ENCODE measurements at places on chromosomes 3 and 15.

- no peak for DNase-seq
Measured at GRCh38 chr3:52404391-52404790, 40.5 kb downstream of the SEMA3G start.

GRCh38 chr3:49351521-49352011 is 6.6 kb downstream of the GPX1 start:
- DNase-seq: no peak

DNA sequence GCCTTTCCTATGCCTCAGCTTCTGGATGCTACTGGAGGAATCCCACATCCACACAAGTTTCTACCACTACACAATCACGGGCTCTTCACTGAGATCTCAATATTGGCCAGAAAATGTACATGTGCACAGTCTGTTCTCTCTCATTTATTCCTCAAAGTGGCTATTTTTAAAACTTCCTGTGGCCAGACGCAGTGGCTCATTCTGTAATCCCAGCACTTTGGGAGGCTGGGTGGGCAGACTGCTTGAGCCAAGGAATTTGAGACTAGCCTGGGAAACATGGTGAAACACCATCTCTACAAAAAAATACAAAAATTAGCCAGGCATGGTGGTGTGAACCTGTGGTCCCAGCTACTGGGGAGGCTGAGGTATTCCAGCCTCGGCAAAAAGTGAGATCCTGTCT is 91.4 kb upstream of the PRTG start:
- no peak for DNase-seq

DNA sequence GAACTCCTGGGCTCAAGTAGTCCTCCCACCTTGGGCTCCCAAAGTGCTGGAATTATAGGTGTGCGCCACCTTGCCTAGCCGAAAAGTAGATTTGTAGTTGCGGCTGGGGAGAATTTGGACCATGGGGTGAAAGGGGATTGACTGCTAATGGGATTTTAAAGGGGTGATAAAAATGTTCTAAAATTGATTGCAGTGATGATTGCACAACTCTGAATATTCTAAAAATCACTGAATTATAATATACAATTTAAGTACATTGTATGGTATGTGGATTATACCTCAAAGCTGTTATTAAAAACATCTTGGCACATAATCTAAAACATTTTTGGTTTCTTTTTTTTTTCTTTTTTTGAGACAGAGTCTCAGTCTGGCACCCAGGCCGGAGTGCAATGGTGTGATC is 3.9 kb downstream of the PRC1 start:
- no peak for DNase-seq

- DNase-seq: no peak
Measured at GRCh38 chr15:32657198-32657883, 15.8 kb downstream of the SCG5 start.

DNA sequence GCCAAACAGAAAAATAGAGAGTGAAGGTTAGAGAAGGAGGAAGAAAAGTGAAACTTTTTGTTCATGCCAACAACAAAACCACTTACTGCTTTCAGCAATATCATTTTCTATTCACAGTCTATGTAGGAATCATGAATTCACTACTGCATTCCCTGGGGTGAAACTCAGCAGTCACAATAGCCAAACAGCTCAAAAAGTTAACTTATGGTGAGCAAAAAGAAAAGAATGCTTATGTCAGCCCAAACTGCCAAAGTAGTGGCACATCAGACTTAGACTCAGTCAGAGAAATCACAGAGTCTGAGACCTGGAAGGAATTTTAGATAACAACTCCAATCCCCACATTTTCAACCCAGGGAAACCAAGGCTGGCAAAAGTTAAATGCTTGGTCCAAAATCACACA is 238.7 kb upstream of the TMCO5A start:
- DNase-seq: no peak

DNA sequence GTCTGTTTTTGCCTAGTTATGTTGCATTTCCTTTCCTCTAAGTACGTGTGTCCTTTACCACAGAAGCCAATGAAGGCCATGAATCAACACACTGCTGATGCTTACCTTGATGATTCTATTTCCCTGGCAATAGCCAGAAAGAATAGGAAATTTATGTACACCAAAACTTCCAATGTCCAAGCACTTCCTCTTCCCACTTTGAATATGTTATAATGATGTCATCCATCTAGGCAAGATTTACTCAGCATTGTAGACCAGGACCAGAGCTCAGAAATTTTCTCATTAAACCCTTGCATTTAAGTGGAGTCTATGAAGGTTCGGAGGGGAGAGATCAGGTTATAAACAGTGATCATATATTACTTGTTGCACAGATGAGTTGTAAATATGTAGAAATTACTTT is 126.0 kb downstream of the THRB start:
- DNase-seq: no peak

Measured in stimulated activated CD4-positive, alpha-beta T cell treated with anti-CD3 and anti-CD28 coated beads, TNF-alpha, amount 100 ng/mL, for 4 hours (primary cell).